ENCODE measurements at places on chromosomes 16 and 17. TPM values are rescaled to one million over a fixed set of nuclear protein-coding genes. Genes with fewer than 3 reads are reported as not detected.

Gene CEP295NL
- not detected for polyA plus RNA-seq

Gene CALB2
- polyA plus RNA-seq = not detected

DNA sequence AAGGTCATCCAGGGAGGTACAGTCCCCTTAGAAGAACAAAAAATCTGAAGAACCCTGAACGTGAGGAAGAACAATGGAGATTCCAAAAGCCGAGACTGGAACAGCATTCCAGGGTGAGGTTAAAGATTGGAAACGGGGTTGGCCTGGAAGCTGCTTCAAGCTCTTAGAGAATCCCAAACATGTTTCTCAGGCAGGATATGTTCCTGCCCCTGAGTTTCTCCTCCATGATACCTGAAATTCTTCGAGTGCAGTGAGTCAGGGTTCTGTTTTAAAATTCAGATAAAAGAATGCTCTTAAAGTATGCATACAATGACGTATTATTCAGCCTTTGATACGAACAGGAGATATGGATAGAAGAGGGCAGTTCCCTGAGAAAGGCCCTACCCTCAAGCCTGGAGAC, 293.1 kb downstream of the HS3ST3B1 start:
- no peak for DNase-seq

Gene CACNG3
- not detected for polyA plus RNA-seq

DNA sequence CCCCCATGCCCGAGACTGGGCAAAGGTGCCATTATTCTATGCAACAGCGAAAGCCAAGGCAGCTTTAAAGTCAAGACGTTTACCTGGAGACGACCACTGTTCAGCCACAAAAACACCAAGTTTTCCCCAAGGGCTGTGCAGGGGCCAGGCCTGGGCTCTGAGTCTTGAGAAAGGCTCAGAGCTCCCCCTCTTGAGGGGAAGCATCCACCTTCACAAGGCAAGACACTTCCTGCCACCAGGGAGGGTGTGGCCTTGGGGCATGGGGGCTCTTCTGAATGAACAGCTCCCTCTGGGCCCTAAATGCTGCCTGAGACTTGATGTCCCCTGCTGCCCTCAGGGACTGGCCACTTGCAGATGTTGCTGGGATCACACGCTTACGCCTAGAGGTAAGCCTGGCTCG, 26.5 kb downstream of the PDIA2 start:
- DNase-seq = no peak

DNA sequence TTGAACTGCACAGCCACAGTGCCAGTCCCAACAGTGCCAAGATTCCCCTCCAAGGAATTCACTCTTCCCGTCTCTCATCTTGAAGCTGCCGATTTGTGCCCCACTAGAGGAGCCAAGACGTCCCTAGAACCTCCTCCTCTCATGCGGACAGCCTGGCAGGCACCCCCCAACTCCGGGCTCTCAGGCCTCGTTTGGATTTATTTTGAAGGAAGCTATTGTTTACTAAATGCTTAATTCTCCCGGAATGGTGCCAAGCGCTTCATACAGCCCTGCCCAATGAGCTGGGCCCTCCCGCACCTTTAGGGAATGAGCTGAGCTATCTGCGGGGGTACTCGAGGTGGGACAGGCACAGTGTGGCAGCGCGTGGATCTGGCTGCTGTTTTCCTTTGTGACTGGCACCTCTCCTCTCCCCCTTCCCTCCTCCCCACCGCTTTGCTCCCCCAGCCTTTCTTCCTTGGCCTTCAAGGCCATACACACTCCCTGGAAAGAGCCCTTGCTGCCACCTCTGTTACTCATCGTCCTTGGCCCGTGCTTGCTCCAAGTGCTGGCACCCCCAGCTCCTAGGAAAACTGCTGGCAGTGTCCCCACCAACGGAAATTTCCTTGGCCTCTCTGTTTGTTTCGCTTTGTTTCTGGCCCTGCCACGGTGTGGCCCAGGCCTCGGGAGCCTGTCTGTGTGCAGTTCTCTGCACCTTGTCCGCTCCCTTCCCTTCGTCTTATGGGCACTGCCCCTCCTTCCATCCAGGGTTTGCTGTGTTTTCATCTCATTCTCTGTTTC, 49.9 kb upstream of the CDR2 start:
- DNase-seq = no peak

DNA sequence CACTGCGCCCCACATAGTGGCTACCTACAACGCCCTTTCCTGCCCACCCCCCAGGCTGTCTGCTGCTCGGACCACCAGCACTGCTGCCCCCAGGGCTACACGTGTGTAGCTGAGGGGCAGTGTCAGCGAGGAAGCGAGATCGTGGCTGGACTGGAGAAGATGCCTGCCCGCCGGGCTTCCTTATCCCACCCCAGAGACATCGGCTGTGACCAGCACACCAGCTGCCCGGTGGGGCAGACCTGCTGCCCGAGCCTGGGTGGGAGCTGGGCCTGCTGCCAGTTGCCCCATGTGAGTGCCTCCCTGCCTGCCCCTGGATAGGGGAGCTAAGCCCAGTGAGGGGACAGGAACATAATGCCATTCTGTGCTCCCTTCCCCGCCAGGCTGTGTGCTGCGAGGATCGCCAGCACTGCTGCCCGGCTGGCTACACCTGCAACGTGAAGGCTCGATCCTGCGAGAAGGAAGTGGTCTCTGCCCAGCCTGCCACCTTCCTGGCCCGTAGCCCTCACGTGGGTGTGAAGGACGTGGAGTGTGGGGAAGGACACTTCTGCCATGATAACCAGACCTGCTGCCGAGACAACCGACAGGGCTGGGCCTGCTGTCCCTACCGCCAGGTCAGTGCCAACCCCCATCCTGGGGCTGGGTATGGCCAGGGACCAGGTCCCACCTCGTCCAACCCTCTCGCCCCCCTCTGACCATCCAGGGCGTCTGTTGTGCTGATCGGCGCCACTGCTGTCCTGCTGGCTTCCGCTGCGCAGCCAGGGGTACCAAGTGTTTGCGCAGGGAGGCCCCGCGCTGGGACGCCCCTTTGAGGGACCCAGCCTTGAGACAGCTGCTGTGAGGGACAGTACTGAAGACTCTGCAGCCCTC, 7.1 kb downstream of the GRN start:
- no peak for DNase-seq

Gene SLFN12
- 3.1 TPM for polyA plus RNA-seq

GRCh38 chr17:65169691-65170090, 32.5 kb downstream of the RGS9 start:
- DNase-seq = no peak
